ENCODE measurements at places on chromosomes 3 and 15.
A peak's percentile ranks its signal among the peaks of the same experiment; 100 is the strongest.

- no peak for DNase-seq
- H3K4me1 ChIP-seq = no peaks in the 10 kb centered on the region
- H3K4me3 ChIP-seq = no peak overlapping the region
Observed at GRCh38 chr3:150653110-150653561, 50.0 kb downstream of the SELENOT start.

DNA sequence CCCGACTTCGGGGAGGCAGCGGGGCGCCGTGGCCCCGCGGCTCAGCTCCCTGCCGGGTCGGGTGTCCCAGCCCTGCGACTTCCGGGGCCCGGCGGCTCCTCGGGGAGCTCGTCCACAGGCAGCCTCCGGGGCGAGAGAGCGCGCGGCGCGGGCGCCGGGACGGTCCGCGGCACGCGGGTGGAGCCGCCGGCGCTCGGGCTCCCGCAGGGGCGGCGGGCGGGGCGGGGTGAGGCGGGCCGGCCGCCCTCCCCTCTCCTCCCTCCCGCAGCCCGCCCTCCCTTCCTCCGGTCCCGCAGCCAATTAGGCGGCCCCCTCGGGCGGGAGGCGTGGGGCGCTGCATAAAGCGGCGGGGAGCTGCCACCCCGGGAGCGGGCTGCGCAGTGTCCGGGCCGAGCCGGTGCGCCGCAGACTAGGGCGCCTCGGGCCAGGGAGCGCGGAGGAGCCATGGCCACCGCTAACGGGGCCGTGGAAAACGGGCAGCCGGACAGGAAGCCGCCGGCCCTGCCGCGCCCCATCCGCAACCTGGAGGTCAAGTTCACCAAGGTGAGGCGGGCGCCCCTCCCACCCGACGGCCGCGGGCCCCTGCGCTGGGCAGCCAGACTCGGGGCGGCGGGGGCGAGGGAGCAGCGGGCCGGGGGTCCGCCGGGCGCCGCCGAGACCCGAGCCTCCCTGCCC, at the start of gene ALDH1A3:
TSS of gene ALDH1A3 (plus strand) at position 368 of the 675 bp plus-strand sequence. CDS start at position 445, 77 bp downstream.
- no peaks in the 10 kb centered on the region for H3K36me3 ChIP-seq
- peak within 1 kb of the TSS; percentile 57 for H3K4me3 ChIP-seq
- no peaks in the 10 kb centered on the region for H3K27me3 ChIP-seq

DNA sequence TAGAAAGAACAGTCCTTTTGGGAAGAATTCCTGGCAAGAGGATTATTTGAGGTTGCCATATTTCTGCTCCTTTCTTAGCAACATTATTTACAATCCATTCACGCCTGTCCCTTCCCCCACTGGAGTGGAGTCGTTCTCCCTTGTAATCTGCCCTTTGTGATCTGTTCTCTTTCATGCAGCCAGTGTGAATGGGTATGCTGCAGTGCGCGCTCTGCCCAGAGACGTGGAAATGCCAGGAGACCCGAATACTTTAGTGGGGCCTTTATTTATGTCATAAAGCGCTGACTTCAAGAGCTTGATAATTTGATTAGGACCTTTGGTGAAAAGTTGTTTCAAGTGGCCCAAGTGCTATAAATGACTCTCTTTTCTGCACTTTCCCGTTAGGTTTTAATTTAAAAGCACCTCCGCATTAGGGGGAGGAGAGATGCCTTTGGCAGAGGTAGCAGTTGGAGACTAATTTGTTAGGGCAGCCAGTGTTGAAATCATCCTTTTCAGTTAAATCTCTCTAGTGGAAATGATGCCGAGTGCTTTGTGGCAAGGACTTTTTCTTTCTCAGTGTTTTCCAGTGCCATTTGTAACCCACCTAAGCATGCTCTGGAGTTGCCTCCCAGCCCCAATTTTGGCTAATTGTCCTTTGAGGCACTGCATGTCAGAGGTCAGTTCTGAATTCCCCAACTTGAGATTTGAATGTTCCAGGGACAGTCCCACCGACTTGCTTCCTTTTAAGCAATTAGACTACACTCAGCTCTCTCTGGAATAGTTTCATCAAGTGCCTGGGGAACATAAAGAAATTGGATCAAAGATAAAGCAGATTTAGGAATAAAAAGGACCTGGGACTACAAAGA, 52.4 kb downstream of the PSMD6 start:
- H3K36me3 ChIP-seq = peaks cover 14% of the 10 kb centered on the region
- no peak overlapping the region for H3K27ac ChIP-seq
- H3K27me3 ChIP-seq = no peaks in the 10 kb centered on the region
- H3K4me3 ChIP-seq = no peak overlapping the region
- H3K4me1 ChIP-seq = peaks cover 14% of the 10 kb centered on the region

DNA sequence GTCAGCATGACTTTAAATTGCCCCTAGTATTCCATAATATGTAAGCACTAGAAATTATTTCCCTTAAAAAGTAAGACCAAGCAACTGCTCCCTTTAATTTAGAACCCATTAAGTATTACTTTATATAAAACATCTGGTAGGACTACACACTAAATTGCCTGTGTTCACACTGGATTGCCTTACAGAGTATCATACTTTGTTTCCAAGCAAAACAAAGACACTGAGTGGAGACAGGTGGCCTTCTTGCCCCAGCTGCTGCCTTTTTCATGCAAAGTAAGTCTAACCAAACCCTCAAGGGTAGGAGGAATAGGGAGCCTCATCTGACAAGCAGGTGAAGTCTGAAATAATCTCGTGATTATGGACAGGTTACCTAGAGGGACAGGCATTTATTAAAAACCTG, 87.3 kb downstream of the PEX5L start:
- no peaks in the 10 kb centered on the region for H3K36me3 ChIP-seq
- no peak for DNase-seq
- H3K4me3 ChIP-seq = no peak overlapping the region
- H3K27ac ChIP-seq = no peak overlapping the region
- H3K27me3 ChIP-seq = no peaks in the 10 kb centered on the region

DNA sequence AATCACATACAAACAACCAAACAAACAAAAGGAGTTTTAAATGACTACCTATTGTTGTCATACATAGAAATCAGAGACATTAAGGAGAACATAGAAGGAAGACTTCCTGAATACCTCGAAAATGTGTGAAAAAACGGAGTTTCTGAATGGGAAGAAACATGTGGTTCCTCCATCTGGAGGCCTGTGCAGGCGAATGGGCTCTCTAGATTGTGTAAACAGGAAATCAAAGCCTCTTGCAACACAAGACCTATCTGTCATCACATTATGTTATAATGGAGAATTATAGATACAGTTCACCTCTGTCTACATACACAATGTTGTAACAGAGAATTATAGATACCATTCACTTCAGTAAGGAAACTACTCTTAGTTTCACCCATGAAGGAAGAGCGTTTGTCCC, 44.1 kb downstream of the RUBCN start:
- H3K4me1 ChIP-seq = no peaks in the 10 kb centered on the region
- H3K36me3 ChIP-seq = peaks cover 54% of the 10 kb centered on the region
- DNase-seq = no peak

DNA sequence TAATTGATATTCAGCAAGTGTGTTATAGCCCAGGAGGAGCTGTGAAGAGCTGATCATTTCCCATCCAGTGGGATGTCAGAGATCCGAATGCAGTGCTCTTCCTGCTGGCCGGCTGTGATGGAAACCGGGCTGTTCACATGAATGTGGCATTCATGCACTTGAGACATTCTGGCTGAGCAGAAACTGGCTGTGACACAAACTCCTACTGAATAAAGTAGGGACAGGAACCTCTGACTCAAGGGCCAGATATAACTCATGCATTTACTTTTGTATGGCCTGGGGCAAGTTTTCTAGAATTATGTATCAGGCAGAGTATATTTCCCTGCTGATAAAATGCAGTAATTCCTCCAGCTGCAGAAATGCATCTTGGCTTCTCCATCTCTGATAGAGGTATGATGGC, 83.4 kb upstream of the FAM3D start:
- H3K27ac ChIP-seq = no peak overlapping the region
- H3K4me3 ChIP-seq = no peak overlapping the region
- H3K4me1 ChIP-seq = peaks cover 3% of the 10 kb centered on the region
- no peaks in the 10 kb centered on the region for H3K27me3 ChIP-seq
- DNase-seq = no peak
- H3K36me3 ChIP-seq = no peaks in the 10 kb centered on the region

- no peaks in the 10 kb centered on the region for H3K36me3 ChIP-seq
- DNase-seq = no peak
- H3K27me3 ChIP-seq = no peaks in the 10 kb centered on the region
Observed at GRCh38 chr3:87621667-87622066, 345.3 kb upstream of the POU1F1 start.

DNA sequence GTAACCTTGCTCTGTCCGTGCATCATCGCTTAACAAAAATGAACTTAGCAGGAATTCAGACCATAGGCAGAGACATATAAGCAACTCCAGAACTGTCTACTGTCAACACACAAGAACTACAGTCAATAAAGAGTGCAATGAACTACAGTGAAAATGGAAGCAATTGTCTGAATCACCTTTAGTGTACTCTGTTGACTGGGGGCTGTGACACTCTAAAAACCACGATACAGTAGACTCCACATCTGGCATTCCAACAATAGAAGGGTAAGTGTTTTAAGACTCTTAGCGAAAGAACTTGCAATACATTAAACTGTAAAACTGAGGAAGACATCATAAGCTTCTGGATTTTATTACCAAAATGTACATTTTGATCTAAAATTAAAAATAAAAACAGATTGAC, 347.3 kb downstream of the ZBTB20 start:
- H3K4me1 ChIP-seq = no peaks in the 10 kb centered on the region
- H3K27ac ChIP-seq = no peak overlapping the region
- no peaks in the 10 kb centered on the region for H3K27me3 ChIP-seq
- H3K36me3 ChIP-seq = no peaks in the 10 kb centered on the region
- no peak for DNase-seq

GRCh38 chr3:69879051-69879450, 120.5 kb upstream of the SAMMSON start:
- H3K36me3 ChIP-seq = no peaks in the 10 kb centered on the region
- no peak overlapping the region for H3K4me3 ChIP-seq
- no peaks in the 10 kb centered on the region for H3K27me3 ChIP-seq
- H3K4me1 ChIP-seq = no peaks in the 10 kb centered on the region
- no peak overlapping the region for H3K27ac ChIP-seq
- DNase-seq = no peak

DNA sequence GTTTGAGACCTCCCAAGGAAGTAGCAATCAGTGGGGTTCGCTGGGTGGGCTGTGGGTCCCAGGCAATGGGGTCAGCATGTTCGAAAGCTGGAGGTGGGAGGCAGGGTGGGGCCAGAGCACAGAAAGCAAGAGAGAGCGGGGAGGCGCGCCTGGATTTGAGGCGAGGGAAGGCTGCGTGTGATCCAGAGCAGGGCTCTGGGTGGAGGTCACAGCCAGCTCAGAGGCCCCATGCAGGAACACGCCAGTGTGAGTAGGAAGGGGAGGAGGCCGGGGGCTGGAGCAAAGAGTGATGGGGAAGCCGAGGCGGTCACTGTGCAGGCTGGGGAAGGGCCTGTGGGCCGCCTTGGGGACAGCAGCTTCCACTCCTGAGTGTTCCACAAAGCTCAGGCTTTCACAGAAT, 8.8 kb downstream of the DNAJB8 start:
- DNase-seq = no peak
- no peaks in the 10 kb centered on the region for H3K36me3 ChIP-seq
- peak overlapping the region; percentile 99 for H3K27ac ChIP-seq
- H3K4me3 ChIP-seq = no peak overlapping the region

DNA sequence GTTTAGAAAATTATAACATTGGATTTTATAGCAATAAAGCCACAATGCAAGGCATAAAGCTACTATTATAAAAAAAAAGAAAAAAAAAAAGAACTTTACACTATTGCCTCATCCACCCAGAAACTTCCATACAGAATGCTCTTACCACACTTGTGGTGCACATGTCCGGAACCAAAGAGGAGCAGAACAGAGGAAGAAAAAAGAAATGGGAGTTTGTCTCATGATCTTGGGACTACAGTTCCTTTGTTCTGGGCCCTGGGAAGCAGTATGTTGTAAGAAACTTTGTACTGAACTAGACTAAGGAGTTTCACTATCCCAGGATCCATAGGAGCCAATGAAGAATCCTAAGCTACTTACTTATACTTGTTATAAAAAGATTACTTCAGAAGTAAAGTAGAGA, 36.1 kb downstream of the FMN1 start:
- H3K4me1 ChIP-seq = peaks cover 34% of the 10 kb centered on the region
- no peaks in the 10 kb centered on the region for H3K27me3 ChIP-seq
- H3K36me3 ChIP-seq = no peaks in the 10 kb centered on the region
- DNase-seq = no peak

DNA sequence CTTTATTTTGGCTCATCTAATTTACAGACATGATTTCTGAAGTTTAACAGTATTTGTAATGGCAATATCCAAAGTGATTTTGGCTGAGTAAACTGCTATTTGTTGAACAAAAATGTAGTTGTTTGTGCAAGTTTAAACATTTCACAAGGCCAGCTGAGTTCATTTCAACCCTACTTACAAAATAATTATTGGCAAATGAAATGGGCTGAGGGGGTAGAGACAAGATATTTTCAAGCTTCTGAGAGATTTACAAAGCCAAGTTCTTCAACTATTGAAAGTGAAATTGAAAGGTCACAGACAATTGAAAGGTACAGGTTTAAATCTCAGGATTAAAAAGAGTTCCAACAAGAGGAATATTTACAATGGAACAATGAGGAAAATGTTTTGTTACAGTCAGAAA, 77.1 kb downstream of the DUT start:
- H3K36me3 ChIP-seq = peaks cover 61% of the 10 kb centered on the region
- H3K27me3 ChIP-seq = no peaks in the 10 kb centered on the region

DNA sequence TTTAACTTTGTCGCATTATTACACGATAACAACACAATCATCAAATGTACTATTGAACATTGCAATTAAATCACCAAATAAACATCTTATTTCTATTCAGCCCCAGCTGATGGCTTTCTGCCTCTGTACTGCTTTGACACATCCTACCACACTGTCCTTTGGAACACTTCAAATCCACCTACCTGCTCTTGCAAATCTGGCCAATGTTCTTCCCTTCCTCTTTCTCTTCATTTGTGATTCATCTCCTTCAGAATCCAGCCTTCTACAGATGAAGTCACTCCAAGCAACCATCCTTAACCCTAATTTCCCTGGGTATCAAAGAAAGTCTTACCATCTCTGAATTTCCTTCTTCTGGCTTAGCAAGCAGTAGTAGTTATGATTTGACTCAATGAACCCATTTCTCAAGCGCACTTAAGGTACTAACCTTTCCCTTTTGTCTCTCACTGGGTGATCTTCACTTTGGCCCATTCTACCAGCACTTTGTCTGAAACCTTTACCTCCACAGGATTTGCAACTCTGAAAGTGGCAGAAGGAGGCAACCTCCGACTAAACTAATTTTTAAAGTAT, 502.9 kb downstream of the FOXP1 start:
- no peak for DNase-seq
- no peak overlapping the region for H3K27ac ChIP-seq
- H3K4me1 ChIP-seq = peaks cover 11% of the 10 kb centered on the region
- H3K4me3 ChIP-seq = no peak overlapping the region
- H3K27me3 ChIP-seq = no peaks in the 10 kb centered on the region
- no peaks in the 10 kb centered on the region for H3K36me3 ChIP-seq

DNA sequence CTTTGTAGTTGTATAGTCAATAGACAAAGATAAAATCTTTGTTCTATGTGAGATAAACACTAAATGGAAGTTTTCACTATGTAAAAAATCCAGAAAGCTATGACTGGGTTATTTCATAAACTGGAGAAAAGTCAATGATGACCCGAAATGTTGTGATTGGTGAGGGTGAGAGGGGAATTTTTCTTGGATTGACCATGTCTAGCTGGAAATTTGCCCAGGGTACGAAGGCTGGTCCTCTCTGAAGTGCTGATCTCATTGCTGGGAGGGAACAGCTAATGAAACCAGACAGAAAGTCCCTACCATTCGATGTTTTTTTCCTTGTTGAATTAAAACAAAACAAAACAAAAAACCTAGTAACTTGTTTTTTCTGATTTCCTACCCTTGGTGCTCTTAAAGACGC, 14.3 kb downstream of the TPRG1 start:
- no peaks in the 10 kb centered on the region for H3K27me3 ChIP-seq
- H3K27ac ChIP-seq = no peak overlapping the region
- H3K36me3 ChIP-seq = no peaks in the 10 kb centered on the region
- no peaks in the 10 kb centered on the region for H3K4me1 ChIP-seq
- H3K4me3 ChIP-seq = no peak overlapping the region

Measured in SK-N-SH (cell line).